ENCODE measurements at places on chromosomes 2 and 18. TPM values are rescaled to one million over a fixed set of nuclear protein-coding genes. Genes with fewer than 3 reads are reported as not detected.
A peak's percentile ranks its signal among the peaks of the same experiment; 100 is the strongest.

DNA sequence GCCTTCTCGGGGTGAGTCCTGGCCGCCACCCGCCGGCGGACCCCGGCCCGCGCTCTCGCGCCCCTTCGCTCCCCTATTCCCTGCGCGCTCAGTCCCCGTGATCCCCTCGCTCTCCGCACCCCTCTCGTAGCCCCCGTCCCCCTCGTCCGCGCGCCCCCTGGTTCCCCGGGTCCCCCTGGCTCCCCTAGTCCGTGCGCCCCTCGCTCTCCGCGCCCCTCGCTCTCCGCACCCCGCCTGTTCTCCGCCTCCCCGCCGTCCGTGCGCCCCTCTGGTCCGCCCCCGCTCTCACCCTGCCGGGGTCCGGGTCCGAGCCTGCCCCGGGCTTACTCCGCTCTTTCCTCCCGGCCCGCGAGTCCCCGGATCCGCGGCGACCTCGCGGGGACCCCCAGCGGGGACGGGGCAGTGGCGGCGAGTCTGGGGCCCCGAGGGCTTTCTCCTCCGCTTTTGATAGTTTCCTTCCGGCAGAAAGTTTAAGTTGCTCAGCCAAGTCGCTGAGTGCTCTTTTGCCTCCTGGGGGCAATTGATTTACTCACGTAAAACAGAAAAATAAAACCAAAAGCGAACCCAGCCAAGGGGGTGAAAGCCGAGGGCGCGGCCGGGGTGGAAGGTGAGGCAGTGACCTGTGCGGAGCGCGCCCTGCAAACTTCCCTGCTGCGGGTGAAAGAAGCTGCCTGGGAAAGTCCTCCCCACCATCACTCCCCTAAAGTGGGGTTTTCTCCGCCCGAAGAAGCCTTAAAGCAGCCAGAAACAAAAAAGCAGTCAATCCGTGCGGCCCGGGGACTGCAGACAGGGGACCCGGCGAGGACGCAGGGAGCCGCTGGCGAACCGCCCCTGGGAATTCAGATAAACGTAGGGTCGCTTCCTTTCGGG lies 568 bp downstream of the RAB31 start:
- DNase-seq, result peak; percentile 10

GRCh38 chr2:239193925-239194677 lies 206.7 kb downstream of the HDAC4 start:
- DNase-seq, result no peak

- no peak for DNase-seq
Measured at GRCh38 chr18:59054496-59055287, 85.0 kb upstream of the SEC11C start.

DNA sequence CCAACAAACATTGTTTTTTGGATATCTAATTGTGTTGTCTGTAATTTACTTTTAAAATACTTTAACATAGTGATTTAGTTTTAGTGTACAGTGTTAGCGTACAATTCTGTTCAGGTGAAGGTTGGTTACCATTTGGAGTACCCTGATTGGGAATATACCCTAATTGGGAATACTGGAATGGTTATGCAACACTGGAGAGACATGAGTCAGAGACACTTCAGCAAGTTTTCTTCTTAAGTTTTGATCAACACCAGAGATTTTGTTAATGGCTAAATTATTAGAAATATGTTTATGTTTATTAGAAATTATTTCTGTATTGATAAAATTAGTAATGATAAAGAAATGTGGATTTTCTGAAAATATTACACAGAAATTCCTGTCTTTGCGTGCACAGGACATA lies 100.3 kb upstream of the NABP1 start:
- DNase-seq, result peak; percentile 55

- peak; percentile 56 for DNase-seq
Measured at GRCh38 chr2:85547089-85547858, 8.3 kb downstream of the MAT2A start.

- DNase-seq, result no peak
Measured at GRCh38 chr2:223368481-223368880, 233.7 kb downstream of the SCG2 start.

Gene ITPRIPL1
- total RNA-seq, result 4.2 TPM

Gene UGT1A9
- total RNA-seq, result 37.2 TPM

GRCh38 chr18:38450876-38451275 lies 885.3 kb upstream of the CELF4 start:
- no peak for DNase-seq

Gene MROH2A
- 0.15 TPM for total RNA-seq

GRCh38 chr2:111537078-111537655 lies 346.8 kb downstream of the ANAPC1 start:
- DNase-seq, result no peak

- no peak for DNase-seq
Measured at GRCh38 chr18:57595347-57595746, 8.8 kb upstream of the FECH start.

DNA sequence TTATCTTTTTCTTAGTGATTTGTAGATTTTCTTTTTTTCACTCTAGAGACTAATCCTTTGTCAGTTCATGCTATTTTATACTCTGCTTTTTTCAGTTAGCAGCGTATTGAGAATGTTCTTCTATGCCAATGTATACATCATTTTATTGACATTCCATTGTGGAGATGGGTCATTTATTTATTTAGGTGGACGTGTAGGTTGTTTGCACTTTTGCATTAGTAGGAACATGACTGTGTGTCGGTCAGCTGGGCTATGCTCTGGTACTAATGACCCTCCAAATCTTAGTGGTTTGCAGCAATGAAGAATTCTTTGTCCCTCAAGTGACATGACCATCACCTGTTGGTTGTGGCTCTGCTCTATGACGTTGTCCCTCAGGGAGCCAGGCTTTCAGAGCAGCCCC lies 33.6 kb downstream of the HPCAL1 start:
- no peak for DNase-seq

Gene AP1S3
- 48.0 TPM for total RNA-seq

DNA sequence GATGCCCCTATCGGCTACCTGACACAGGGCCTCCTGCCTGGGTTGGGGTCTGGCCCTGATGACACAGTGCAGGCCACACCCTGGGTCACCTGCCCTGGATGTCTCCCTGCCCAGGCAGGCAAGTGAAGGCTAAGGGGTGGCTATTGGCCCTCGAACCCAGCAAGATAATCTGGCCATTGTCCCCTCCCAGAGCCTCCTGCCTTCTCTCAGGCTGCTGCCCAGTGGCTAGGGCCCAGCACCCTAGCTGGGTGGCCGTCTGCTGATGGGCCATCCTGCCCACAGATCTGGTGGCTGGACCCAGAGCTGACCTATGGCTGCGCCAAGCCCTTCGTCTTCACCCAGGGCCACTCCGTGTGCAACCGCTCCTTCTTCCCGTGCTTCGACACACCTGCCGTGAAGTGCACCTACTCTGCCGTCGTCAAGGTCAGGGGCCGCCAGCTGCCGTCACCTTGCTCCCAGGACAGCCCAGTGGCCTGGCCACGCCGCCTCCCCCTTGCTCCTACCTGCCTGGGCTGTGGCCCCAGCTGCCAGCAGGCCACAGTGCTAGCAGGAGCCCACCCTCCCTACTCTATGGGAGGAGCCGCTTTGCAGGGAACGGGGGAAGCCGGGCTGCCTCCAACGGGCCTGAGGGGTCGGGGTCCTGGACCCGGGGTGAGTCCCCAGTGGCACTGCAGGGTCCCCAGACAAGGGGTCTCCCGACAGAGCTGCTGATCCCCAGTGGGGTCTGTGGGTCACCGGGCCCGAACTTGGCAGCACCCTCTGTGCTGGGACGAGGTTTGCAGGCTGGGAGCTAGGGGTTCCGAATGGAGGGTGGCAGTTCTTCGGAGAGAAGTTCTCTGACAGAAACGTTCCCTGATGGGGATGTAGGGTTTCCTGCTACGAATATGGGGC lies 4.1 kb downstream of the RNPEPL1 start:
- no peak for DNase-seq

- DNase-seq, result peak; percentile 41
Measured at GRCh38 chr2:177711483-177712265, 319.1 kb downstream of the AGPS start.

GRCh38 chr2:130387804-130388203 lies 31.9 kb downstream of the PTPN18 start:
- DNase-seq, result no peak

DNA sequence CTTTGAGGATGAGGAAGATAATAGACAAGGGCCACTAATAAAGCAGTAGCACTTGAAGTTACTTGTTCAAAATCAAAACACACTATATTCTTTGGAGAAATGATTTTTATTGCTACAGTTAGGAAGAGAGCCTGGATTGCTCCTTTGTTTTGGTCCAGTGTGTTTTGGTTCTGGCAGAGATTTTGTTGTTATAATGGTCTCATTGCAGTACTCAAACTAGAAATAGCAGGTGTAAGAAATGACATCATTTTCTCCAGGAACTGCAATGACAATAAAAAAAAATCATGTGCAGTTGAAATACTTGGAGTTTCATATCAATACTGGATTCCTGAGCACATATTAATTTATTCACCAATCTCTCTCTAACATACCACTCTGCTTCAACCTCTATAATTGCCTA lies 490.3 kb downstream of the CCDC85A start:
- DNase-seq, result no peak

- DNase-seq, result peak; percentile 69
Measured at GRCh38 chr2:192887337-192887736, 692.6 kb upstream of the TMEFF2 start.

GRCh38 chr2:7633566-7634153 lies 716.4 kb downstream of the RNF144A start:
- no peak for DNase-seq

DNA sequence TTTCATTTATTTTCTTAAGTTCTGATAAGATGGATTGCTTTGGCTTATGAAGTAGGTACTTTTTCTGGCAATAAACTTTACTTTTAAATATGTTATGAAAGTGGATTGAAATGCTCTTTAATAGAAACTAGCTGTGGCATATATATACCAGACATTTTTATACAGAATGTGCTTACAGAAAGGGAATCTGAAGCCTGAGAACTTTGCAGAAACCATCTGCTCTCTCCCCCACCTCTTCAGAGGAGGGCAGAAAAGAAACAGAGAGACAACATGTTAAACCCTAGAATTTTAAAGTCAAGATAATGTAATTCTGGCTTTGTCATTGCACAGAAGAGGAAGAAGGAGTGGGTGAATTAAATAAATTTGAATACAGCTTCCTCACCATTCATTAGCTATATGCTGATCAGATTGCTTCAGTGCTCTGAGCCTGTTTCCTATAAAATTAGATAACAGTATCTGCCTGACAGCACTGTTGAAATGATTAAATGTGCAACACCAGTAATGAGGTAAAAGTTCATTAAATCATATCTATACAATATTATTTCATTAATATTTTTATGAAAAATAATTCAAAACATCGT lies 247.3 kb downstream of the CNTNAP5 start:
- no peak for DNase-seq

- DNase-seq, result no peak
Measured at GRCh38 chr2:151246152-151246551, 15.5 kb downstream of the RBM43 start.

Gene KIF5C
- total RNA-seq, result 2.1 TPM

GRCh38 chr2:149972066-149972465 lies 384.5 kb upstream of the MMADHC start:
- DNase-seq, result no peak

Gene IL1RN
- 1.6 TPM for total RNA-seq

- DNase-seq, result no peak
Measured at GRCh38 chr2:49831698-49832367, 677.5 kb upstream of the FSHR start.

DNA sequence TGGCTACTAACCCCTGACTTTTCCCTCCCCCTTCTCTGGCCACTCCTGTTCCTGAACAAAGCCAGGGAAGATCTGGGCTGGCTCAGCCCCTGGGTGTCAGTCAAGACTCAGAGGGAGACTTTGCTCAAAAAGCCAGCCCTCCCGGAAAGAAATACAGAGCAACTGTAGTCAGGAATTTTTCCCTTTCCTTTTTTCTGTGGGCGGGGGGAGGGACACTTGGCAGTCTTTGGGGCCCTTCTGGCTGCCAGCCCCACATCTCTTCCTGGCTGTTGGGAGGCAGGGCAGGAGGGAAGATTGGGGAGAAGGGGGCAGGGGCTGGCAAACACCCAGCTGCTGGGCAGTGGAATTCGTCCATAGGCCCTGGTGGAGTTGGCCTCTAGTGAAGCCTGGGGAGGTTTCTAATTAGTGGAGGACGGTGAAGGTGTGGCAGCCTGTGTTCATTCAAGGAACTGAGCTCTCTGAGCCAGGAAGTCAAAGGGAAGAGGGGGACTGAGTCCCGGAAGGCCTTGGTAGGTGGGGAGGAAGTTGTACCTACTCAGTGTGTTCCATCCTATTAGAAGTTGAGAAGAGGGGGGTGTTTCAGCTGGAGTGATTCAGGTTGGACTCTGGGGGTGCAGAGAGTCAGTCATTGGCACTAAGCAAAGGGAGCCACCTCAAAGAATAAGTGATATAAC lies 10.9 kb downstream of the IGFBP2 start:
- DNase-seq, result no peak

GRCh38 chr2:122390406-122390805 lies 635.0 kb downstream of the TSN start:
- DNase-seq, result peak; percentile 94

DNA sequence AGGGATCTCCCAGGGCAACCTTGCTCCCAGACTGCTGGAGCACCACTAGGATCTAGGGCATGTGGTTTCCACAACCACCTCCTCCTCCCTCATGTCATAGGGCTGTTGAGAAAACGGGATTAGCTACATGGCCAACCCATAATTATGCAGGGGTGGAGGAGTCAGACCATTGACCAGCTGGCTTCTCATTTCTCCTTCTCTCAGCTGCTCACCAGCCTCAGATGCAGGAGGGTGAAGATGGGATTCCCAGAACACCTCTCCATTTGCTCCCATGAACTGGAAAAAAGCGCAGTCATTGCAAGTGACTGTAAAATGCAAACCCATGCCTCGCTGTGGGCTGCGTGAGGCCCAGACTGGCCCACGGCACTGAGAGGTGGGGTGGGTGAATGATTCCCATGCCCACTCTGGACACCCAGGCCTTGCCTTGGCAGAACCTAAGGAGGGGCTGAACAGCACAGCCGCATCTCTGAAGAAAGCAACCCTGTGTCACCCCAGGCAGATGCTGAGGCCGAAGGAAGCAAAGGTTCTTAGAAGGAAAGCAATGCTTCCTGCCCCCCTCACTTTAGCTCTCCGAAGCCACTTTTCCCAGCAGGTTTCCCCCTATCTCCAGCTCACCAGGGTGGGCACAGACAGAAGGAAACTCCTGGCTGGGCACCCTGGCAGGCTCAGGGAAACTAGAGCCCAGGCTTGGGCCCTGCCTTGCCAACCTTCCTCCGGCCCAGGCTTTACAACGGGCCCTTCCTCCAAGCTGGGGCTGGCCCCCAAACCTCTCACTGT lies 69.6 kb upstream of the RTN4 start:
- DNase-seq, result no peak

- no peak for DNase-seq
Measured at GRCh38 chr2:175454953-175455389, 273.5 kb upstream of the ATP5MC3 start.

All from renal cortical epithelial cell (primary cell).